NCI-H1105 treated with DMSO at 0.1 percent for 48 hours (cell line): ENCODE measurements at places on chromosomes 7 and 10.

DNA sequence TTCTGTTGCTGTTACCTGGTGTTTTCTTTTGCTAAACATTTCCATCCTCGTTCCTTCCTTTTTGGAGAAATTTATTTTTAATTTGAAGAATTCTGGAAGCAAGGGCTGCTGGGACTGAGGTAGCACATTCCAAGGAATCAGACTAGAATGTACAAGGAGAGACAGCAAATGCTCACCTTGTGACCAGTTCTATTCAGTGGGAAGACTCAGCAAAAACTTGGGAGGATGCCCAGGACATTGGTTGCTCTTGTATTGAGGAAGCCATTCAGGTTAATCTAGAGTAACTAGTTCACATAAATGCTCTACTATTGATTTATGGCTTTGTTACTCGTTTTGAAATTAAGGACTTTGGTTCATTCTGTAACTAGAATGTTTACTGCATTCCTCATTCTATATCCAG is 11.3 kb downstream of the PLCE1 start:
- no peak for DNase-seq

GRCh38 chr7:112184455-112184854 is 21.7 kb downstream of the DOCK4 start:
- no peak for DNase-seq

DNA sequence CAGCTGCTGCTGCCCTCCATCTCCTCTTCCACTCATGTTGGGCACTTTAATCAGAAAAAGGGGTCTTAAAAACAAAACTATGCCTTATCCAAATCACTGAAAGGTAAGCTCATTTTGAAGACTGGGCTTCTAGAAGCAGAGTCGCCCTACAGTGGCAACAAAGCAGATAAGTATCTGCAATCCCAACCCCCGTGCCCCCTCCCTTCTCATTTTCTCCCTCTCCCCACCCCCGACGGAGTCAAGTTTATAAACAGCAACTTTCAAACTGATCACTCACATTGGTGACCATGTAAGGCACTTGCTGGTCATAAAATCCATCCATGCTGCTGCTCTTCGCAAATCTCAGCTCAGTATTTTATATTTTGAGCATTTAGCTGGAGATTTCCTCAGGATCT is 738 bp downstream of the ETV1 start:
- DNase-seq, result peak; percentile 80

DNA sequence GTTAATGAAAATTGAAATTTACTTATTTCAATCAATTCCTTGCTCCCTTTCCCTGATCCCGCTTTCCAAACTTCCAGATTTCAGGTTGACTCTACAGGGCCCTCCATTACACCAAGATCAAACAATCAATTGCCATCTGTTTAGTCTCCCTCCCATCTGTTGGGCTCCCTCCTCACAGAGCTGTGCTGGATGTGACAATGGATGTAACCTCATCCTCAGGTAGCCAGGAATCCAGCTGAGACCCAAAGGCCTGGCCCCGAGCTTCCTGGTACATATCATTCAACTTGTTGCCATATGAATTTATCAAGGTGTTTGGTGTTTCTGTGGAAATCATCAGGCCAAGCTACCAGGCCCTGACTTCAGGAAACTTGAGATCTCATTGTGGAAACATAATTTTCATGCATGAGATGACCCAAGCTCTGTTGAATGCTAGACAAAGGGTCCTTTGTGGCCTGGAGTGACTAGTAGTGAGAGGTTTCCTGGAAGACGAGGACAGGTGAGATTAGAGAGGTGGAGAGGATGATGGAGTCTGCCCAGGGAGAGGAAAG is 148.6 kb upstream of the PDE1C start:
- DNase-seq, result no peak
